ENCODE measurements at places on chromosomes 3 and 15.

DNA sequence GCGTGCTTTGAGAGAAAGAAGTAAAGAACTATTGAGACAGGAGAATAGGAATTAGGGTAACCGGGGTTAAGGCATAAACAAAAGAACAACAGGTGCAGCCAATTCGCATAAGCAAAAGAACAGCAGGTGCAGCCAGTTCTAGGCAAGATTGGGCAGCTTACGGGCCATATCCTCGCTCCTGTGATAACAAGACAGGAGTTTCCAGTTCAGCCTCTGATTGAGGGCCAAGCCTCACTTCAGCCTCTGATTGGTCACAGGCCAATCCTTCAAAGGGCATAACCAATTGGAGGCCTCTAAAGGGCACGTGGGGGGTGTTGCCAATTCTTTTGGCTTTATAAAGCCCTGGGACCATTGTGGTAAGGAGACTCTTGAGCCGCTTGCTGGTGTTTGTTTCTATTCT is 143.5 kb downstream of the GADL1 start:
- no peak for DNase-seq

DNA sequence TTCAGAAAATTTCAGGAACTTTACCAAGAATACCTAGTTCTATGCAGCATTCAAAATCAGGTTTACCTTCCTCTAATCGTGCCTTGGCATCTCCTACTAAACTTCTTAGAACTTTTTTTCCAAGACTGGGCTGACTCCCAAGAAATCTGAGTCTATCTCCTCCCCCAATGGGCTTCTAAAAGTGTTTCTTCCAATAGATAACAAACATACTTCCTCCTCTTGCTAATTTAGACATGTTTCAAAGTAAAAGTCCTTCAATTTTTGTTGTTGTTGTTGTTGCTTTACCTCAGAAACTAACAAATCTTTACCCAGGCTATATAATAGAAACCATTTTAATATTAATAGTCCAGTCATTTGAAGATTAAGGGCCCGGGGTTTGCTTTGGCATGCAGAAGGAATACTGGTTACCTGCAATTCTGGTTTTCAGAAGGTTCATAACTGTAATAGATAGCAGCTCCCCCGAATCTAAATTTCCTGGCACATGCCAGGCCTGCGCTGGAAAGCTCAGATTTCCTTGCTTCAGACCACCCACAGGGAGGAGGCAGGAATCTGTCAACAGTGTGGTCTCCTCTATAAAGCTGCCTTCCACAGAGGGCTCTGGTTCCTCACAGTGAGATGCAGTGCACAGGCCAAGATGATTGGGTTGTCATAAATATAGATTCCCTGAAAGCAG is 188.7 kb downstream of the THRB start:
- DNase-seq, result no peak

DNA sequence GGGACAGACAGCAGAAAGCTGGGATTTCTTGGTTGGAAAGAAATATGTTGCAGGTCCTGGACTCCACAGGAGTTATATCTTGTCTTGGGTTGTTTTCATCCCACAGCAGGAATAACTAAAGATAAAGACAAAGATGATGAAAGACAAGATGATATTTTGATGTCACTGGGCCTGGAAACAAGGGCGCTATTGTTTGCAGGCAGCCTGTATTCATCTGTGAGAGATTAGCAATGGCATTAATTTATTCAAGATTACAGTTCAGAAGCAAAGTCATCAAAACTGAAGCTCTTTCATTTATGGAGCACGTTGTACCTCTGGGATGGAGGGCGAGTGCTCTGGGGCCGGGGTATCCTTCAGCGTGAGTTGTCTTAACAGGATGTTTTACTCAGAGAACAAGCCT is 213.8 kb downstream of the LRTM1 start:
- no peak for DNase-seq

- no peak for DNase-seq
These were observed 324.6 kb downstream of the CTNNB1 start for GRCh38 chr3:41523897-41524296.

DNA sequence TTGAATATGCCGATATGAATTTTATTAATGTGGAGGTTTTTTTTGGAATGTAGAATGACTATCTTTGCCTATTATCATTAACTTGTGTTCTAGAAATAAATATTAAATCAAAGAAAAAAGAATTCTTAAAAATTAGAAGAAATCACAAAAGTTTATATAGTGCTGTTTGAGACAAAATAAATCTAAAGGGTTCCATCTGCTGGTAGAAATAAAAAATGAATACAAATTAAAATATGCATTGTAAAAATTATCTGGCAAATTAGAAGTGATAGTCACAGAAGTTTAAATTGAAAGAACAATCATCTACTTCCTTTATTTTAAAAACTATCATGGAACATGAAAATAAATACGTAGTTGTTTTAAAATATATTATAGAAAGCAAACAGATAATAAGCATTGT is 22.7 kb upstream of the ZBTB20 start:
- no peak for DNase-seq

GRCh38 chr3:51501833-51502561 is 2.2 kb upstream of the DCAF1 start:
- peak; percentile 16 for DNase-seq

DNA sequence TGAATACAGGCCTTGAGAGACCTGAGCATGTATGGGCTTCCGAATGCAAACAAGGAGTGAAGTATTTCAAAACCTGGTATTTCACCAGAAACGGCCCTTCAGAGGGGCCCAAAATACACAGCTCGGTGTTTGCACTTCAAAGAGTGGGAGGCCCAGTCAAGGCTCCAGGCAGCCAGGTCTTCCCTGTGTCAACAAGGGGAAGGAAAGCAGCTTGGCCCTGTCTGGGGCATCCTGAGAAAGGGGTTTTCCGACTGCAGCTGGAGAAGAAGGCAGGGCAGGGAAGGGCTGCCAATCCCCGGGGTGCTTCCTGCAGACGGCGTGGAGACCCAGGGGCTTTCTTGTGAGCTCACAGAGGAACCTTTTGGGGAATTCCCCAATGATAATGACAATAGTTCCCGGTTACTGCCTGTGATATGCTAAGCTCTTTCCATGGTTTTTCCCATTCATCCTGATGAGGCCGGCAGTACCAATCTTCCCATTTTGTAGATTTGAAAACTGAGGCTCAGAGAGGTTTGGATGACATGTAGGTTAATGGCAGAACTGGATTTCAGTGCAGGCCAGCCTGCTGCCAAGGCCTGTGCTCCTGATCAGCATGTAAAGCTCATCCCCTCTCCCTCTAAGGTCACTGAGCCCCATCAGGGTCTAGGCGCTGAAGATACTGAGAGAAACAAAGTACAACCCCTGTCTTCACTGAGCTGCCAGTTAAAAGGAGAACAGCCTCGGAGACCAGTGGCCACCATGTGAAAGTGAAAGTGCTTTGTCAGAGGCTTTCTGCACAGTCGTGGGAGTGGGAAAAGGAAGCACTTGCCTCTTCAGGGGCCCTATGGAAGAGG is 43.0 kb upstream of the TLE3 start:
- DNase-seq, result no peak

- no peak for DNase-seq
These were observed 128.4 kb upstream of the TMC3 start for GRCh38 chr15:81502439-81502838.

GRCh38 chr15:99476413-99477222 is 89.2 kb upstream of the MEF2A start:
- no peak for DNase-seq

DNA sequence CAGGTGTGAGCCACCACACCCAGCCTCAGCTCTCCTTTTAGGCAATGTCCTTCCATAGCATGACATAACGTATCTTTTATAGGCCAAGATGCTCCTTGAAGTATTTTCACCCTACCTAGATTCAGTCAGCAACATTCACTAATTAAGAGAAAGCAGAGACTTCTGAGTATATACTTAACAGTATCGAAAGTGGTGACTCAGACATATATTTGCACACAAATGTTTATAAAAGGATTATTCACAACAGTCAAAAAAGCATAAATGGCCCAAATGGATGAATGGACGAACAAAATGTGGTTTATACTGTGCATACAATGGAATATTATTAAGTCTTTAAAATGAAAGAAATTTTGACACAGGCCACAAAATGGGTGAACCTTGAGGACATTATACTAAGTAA is 108.6 kb downstream of the ZNF385D start:
- no peak for DNase-seq

GRCh38 chr3:98233468-98233867 is 30.6 kb upstream of the OR5H6 start:
- no peak for DNase-seq

GRCh38 chr15:28861031-28861534 is 12.6 kb upstream of the GOLGA6L7 start:
- no peak for DNase-seq

DNA sequence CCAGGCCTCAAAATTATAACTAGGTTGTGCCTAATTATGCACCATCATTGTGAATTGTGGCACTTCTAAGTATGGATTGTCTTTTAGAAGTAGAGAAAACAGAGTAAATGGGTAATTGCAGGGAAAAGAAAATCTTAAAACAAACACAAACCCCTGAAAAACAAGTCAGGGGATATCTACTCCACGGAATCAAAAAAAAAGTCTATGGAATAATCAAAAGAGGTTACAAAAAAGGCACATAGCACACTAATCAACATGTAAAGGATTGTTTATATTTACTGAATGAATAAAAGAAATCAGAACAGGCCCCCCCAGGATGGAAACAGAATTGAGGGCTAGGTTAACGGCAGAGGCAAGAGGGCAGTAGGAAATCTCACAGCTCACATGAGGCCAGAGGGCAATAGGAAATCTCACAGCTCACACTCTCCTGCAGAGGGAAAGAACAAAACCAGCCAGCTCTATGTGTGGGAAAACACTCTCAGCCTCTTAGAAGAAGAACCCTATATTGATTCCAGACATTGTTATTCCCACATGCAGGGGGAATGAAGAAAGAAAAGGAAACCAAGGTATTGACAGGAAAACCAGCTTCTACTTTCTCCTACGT is 72.7 kb upstream of the FNDC3B start:
- no peak for DNase-seq

DNA sequence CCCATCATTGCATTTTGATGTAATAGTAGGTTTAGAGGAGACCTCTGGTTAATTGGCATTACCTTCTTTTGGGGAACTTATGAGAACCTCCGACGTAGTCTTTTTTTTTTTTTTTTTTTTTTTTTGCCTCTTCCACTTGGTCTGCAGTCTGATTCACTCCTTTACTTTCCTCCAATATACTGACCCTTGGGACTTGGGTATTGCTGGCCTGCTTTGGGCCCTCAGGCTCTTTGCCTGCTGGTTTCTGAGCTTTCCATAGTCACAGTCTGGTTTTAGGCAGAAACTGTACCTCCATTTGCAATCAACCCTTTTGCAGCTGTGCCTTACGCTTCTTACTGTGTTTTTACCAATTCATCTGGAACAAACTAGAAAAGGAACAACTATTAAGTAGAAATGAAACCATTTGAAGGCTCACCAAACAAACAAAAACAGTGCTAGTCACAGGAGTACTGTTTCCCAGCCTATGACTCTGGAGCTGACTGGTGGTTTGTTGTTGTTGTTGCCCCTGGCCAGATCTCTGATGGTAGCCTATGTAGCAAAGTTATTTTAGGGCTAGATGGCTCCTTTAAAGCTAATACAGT is 272.8 kb downstream of the BBX start:
- DNase-seq, result no peak

- peak; percentile 41 for DNase-seq
These were observed 31.6 kb downstream of the SLC24A1 start for GRCh38 chr15:65653341-65653740.

DNA sequence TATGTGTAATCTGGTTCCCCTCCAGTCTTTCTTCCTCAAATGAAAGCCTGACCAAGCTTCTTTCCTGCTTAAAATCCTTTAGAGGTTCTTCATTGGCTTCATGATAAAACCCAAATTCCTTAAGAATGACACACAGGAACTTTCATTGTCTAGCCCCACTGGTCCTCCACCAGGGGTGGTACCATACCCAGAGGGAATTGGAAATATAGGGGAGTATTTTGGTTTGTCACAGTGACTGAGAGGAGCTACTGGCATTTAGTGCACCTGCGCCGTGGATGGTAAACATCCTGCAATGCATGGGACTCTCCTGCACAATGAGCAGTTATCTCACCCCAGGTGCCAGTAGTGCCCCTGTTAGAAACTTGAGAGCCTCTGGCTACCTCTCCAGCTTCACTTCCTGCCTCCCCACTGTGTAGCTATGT is 10.8 kb downstream of the ZWILCH start:
- DNase-seq, result no peak

DNA sequence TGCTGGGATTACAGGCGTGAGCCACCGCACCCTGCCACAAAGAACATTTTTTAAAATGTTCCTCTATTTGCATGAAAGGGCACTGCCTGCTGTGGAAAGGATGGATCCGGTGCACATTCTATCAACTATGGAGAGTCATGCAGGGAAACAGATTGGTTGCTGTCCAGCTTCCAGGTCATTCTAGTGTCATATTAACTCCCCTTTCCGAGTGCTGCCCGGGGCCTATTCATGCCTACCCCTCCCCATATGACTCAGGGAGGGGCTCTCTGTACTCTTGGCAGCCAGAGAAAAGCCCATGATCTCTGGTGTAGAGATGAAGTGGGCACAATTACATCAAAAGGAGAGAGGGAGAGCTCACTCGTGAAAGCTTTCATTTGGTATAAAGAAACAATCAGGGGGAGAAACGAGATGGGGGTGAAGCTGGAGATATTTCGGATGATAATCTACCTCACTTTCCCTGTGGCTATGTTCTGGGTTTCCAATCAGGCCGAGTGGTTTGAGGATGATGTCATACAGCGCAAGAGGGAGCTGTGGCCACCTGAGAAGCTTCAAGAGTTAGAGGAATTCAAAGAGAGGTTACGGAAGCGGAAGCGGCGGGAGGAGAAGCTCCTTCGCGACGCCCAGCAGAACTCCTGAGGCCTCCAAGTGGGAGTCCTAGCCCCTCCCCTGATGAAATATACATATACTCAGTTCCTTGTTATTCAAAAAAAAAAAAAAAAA is 16.1 kb upstream of the AHSG start:
- no peak for DNase-seq

DNA sequence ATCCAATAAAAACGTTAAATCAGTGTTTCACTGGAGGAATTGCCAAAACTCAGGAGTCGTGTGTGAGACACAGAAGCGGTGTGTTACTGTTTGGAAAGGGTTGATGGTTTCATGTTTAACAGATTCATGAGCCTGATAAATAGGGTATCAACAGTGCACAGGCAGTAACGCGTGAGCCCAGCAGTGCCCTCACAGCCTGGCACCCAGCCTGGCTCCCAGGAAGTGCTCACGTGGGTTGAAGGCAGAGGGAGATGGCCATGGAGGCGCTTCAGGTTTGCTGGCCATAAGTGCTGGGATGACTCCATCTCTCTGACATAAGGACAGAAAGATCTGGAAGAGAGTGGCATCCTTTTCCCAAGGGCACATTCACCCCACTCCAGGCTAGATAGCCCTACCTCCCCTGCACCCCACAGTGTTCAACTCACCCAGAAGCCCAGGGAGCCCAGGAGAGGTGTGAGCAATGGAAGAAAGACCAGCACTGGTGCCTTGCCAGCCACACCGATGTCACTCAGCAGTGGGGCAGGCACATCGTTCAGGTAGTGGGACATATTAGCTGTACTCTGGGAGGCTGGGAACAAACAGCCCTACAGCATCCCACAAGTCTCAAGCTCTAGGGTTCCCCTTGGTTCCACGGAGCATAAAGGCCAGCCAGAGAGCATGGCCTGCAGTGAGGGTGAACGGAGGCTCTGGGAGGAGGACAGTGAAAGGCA is 164.3 kb downstream of the LRRK1 start:
- DNase-seq, result no peak
